ENCODE measurements at places on chromosomes 7 and 10.
A peak's percentile ranks its signal among the peaks of the same experiment; 100 is the strongest.

DNA sequence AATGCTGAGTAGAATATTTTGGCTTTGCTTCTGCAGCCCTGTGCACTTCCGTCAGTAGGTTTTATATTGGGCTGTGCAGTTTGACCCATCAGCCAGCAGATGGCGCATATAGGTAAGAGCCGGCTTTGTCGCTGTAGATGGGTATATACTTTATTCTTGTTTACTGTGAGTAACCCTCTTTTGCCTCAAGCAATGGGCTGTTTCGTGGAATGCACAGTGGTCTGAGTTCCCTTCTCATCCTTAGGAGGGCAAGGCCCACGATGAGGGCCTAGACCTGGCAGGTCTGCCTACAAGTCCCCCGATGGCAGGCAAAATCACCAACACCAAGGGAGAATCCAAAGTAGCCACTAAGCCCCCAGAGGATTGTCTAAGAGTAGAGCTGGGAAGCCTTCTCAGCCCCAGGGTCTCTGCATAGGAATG, 1002.9 kb upstream of the KCND2 start:
- peak; percentile 10 for DNase-seq

GRCh38 chr7:157837047-157837446, 500.2 kb downstream of the DNAJB6 start:
- DNase-seq = no peak

DNA sequence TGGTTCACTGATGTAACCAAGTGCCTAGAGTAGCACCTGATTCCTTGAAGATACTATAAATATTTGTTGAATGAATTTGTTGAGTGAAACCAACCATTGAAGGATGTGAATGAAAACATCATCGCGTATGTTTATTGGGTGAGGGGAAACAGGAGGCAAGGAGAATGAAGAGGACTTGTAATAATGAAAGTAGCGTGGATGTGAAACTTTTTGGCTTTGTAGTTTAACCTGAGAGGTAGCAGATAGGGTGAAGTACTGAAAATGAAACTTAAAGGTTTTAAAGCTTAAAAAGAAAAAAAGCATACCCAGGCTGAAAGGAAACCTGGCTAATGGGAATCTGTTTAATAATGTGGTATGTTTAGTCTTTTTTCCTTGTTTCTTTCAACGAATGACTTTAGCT, 5.2 kb downstream of the CCNY start:
- no peak for DNase-seq

DNA sequence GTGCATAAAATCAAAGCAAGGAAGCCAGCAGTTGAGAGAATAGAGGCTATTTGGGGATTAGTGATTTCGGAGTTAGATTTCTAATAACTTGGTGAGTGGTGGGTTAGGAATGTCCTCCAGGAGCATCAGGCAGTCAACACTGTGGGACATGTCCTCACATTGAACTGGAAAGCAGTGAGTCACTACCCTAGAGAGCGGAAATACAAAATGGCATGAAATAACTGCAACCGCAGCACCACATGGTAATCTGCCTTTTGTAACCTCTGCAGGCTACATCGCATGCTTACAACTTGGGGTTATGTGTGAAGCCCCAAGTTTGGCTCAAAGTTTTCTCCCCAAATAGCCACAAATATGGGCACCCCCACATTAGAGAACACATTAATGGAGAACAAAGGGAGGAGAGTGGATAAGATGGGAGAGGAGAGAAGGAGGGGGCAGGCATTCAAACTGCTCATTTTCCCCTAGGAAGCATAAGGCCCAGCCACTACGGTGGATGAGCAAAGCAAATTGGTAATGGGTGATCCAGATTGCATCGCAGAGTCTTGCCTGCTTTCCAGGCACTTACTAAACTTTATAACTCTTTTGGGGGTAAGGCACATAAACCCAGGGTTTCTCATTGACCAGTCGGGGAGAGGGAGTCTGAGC, 22.0 kb upstream of the SLF2 start:
- DNase-seq = peak; percentile 83

GRCh38 chr7:25557379-25557917, 329.2 kb upstream of the NPVF start:
- no peak for DNase-seq

GRCh38 chr7:2030475-2031450, 202.0 kb downstream of the MAD1L1 start:
- DNase-seq = no peak

DNA sequence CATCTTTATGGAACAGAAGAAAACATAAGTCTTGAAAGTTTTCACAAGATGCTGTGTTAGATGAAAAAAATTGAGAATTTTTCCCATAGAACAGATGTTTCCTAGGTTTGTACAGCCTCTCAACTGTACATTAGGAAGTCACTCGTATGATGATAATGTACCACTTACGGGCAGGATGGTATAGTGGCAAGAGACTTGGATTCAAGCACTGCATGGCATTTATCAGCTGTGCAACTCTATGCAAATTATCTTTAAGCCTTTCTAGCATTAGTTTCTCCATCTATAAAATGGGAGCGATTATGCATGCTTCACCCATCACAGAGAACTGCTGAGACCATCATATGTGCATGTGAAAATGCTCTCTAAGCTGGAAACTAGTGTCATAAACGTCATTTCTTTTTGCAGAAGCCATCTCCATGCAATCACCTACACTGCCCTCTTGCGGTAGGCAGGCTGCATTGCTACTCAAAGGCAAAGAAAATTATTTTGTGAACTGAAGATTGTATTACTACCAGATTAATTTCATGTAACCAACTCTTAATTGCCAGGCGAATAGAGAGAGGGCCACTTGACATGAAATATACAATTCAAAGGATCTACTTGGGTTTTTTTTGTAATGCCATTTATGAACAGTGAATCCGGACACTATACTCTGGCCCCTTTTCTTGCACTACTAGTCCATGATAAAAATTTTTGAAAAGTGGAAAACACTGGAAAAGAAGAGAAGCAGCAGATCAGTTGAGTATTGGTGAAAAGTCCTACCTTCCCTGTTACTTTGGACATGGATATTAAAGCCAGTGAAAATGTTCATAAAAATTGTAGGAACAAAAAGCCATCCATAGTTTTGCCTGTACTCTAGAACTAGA, 102.3 kb downstream of the JAZF1 start:
- no peak for DNase-seq

- no peak for DNase-seq
Observed at GRCh38 chr10:71802715-71803488, 29.6 kb upstream of the VSIR start.

DNA sequence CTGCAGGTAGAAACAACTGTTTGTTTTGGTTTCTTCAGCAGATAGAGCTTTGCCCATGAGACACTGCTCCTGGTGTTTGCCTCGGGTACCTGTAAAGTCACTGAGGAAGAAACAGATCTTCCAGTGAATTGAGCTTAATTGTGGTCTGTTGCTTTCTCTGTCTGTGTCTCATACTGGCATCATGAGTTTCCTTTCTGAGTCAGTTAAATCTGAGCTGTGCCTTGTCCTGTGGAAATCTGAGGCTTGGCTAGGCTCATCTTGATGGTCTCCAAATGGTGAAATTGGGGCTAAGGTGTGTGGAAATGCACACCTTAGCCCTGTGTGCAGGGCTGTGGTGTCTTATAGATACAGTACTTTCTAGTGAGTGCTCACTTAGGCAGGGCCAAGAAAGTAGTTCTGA, 67.4 kb downstream of the GBF1 start:
- no peak for DNase-seq

DNA sequence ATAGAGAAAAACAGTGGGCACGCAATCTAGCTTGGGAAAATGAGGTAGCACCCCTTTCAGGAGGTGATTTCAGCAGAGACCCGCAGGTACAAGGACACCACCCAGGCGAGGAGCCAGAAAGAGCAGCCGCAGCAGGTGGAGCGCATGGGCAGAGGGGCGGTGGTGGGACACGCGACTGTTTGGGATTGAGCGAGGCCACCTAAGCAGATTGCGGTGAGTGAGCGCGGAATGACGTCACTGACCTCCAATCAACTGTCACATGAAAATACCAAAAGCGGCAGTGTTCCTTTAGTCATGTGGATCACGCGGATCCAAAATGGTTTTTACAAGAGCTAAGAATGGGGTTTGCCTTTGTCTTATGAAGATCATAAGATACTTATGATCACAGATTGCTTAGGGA, 40.2 kb upstream of the SLC26A3 start:
- no peak for DNase-seq

- DNase-seq = no peak
Observed at GRCh38 chr7:138024765-138025164, 22.9 kb upstream of the CREB3L2 start.

DNA sequence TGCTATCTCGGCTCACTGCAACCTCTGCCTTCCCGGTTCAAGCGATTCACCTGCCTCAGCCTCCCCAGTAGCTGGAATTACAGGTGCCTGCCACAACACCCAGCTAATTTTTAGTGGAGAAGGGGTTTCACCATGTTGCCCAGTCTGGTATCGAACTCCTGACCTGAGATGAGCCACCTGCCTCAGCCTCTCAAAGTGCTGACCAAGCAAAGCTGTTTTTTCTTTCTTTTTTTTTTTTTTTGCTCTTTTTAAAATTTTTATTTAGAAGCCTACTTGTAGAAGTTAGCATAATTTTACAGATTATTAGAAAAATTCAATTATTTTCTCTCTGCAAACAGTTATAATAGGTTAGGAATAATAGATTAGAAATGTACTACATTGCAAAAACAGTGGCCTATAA, 1.2 kb upstream of the FGFBP3 start:
- DNase-seq = no peak

DNA sequence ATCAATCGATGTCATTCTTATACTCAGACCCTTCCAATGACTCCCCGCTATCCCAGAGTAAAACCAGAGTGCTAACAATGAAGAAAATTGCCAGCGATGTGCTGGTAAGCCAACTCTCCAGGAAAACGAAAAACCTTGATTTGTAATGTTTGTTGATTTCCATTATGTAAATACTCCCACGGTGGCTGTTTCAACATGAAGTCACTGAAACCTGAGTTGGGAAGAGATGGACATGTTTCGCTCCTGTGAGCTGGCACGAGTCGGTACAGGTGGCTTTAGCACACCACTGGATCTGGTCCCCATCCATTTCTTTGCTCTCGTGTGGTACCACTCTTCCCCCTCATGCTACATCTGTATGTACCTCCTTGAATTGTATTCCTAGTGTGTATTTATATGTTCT, 52.9 kb downstream of the AP3M1 start:
- no peak for DNase-seq

DNA sequence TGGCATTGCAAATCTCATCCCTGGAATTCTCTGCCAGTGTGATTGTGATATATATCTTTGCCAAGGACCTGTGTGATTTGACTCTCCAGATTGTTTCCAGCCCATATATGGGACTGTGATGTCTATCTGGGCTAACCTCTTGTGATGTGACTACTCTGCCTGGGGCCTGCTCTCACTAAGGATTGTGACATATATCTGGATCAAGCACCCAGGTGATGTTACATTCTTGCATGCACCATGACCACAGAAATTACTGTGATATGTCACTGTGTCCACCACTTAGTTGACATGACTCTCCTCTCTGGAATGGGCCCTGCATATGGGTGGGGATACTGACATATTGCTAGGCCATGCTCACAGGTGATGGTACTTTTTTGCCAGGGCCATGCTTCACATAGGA, 86.6 kb downstream of the ZNF736 start:
- no peak for DNase-seq

DNA sequence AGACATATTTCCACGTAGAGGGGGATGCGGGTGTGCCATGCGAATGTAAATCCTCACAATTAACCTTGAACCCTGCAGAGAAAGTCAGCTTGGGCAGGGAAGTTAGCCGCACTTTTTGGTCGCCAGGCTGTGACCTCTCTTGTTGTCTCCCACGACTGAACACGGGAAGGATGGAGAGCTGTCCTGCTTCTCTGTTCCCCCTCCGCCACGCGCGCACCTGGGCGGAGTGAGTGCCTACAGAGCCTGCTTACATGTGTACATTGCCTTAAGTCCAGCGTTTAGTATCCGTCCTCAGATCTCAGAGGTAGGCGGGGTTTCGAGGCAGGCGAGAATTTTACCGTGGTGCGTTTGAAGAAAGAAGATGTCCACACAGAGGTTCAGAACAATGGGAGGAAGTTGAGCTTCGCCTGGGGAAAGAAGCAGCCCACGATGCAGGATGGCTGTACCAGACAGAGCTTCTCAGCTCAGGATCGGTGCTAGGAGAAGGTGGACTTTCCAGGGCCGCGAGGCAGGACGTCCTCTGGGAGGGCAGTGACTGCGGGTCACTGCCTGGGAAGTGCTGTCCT, 482 bp upstream of the ERCC6 start:
- DNase-seq = no peak

GRCh38 chr10:89924261-89924660, 222.9 kb downstream of the KIF20B start:
- no peak for DNase-seq

GRCh38 chr10:6669269-6669859, 89.3 kb upstream of the PRKCQ start:
- DNase-seq = peak; percentile 29

DNA sequence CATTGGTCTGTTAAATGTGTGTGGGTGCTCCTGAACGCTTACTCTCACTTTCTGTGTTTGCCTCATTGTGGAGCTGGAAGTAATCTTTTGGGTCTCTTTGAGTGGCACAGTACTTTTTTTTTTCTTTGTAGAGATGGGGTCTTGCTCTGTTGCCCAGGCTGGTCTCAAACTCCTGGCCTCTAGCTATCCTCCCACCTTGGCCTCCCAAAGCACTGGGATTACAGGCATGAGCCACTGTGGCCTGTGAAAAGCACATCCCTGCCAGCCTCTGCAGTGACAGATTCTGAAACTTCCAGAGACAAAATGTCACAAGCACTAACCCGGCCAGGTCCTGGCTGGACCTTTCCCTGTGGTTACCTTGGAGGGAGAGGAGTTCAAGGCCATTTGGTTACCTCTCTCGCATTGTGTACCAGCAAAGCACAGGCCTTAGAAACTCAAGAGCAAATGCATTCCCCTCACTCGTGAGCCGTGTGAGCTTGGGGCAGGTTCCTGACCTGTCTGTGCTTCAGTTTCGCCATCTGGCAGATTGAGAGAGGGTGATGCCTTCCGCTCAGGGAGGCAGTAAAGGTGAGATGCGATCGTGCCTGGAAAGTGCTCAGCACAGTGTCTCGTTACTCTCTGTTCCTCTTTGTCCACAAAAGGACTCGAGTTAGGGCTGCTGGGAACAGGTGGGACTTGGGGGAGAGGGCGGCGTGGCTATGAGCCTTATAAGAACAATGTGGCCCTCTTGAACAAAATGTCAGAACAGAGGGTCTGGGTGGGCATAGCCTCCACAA, 72.6 kb upstream of the SEPHS1 start:
- DNase-seq = no peak

DNA sequence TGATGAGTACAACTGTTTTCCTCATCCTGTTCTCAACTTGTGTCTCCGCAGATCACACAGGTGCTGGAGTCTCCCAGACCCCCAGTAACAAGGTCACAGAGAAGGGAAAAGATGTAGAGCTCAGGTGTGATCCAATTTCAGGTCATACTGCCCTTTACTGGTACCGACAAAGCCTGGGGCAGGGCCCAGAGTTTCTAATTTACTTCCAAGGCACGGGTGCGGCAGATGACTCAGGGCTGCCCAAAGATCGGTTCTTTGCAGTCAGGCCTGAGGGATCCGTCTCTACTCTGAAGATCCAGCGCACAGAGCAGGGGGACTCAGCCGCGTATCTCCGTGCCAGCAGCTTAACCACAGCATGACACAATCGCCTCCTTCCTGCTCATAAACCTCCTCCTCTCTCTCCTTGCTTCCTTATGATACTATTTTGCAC, 126.7 kb upstream of the PRSS58 start:
- DNase-seq = peak; percentile 14
